Breast epithelium (tissue), 4 donors: ENCODE measurements at places on chromosomes 7 and 10.

DNA sequence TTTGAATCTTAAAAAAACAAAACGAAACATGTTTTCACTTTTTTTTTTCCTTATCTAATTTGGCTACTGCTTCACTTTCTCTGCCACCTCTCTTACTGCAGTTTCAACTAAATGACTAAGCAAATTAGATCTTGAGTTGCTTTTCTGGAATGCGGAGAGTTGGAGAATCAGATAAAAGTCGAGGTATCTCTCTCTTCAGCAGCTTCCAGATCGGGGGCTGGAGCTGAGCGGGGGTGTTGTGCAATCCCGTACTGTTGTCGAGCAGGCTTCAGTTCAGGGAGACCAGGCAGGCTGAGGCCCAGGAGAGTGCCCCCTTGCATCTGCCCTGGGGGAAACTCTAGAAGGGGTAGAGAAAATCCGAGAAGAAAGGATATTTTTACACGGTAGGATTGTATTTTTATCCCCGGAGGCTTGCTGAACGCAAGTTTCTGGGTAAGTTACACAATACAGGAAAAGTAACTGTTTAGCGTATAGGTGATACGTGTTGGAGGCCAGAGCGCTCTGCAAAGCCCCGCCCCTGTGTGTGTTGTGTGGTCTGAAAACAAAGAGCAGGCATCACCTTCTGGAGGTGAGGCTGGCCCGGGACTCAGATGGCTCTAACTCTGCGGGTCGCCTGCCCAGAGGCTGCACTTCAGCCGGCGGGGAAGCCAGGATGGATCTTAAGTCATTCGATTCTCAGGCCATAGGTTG is 116.6 kb downstream of the KLF6 start:
- DNase-seq, result peak; percentile 56

DNA sequence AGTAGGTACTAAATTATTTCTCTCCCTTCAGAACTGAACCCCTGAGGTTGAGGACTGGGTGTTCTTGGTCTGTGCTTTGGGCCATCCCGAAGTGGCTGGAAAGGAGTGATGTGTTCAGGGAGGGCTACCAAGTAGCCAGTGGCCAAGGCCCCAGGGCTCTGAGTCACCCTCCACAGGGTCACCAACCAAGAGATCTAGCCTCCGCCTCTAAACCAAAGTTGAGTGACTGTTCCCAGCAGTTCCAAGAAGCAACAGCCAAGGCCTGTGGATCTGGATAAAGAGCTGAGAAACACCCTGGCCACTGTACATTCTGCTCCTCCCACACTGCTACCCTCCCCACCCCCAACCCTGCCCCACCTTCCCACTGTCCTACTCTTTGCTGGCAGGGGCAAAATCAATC is 35.5 kb upstream of the KCNMA1 start:
- DNase-seq, result no peak

- DNase-seq, result no peak
These were observed 8.6 kb downstream of the MUC3A start for GRCh38 chr7:100957832-100958421.

- no peak for DNase-seq
These were observed 44.2 kb upstream of the KCNIP2 start for GRCh38 chr10:101887775-101888174.
